ENCODE measurements at places on chromosomes 1 and 21.

DNA sequence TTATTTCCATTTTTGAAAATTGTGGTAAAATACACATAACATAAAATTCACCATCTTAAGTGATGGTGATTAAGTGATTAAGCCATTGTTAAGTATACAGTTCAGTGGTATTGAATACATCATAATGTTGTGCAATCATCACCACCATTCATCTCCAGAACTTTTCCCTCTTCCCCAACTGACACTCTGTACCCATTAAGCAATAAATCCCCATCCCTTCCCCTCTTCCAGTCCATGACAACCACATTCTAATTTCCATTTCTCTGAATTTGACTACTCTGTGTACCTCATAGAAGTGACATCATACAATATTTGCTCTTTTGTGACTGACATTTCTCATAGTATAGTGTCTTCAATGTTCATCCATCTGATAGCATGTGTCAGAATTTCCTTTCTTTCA, 124.8 kb downstream of the DISC1 start:
- no peak for DNase-seq

DNA sequence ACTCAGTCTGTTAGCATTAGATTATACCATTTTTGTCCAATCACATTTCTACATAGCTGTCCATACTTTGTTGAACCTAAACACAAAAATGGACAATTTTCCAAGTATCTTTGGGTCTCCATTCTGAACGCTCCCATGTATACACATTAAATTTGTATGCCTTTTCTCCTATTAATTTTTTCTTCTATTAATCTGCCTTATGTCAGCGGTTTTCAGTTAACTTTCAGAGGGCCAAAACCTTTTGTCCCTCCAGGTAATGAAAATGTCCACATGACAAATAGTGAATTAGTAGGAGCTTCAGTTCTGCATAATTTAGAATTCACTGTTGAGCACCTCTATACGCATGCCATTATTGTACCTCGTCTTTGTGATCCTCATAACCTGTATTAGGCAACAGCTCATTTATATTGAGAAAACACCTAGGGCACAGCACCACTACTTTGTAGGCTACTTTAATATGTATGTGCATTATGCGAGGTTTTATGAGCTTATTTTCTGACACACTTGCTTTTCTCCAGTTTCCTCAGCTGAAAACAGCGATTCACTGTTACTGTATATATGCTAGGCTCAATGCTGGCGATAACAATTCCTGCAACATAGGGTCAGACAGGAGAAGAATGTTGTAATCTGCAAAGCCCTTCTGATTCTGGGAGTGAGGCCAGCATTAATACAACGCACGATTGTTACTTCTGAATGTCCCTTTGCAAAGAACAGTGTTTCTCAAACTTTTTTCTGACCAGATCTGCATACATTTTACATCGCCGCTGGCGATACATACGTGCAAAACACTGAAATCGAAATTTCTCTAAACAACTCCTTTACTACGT, 1.1 kb upstream of the ABCD3 start:
- no peak for DNase-seq

- DNase-seq: no peak
Measured at GRCh38 chr1:1763657-1764621, 14.3 kb downstream of the NADK start.

- no peak for DNase-seq
Measured at GRCh38 chr1:9960706-9961562, 17.7 kb downstream of the NMNAT1 start.

- DNase-seq: no peak
Measured at GRCh38 chr1:2100780-2101108, 50.5 kb downstream of the PRKCZ start.
